Activated CD8-positive, alpha-beta memory T cell treated with anti-CD3 and anti-CD28 coated beads for 36 hours (primary cell): ENCODE measurements at places on chromosomes 12 and 14. TPM values are rescaled to one million over a fixed set of nuclear protein-coding genes. Genes with fewer than 3 reads are reported as not detected.

Gene KCNMB4
- total RNA-seq, result 0.40 TPM

Gene ADCY4
- total RNA-seq, result 1.3 TPM

Gene LRR1
- 54.1 TPM for total RNA-seq

Gene PRH1
- 6.0 TPM for total RNA-seq

Gene ISM2
- total RNA-seq, result not detected

Gene KRT72
- not detected for total RNA-seq

Gene CGRRF1
- total RNA-seq, result 14.3 TPM

Gene NFATC4
- total RNA-seq, result 0.93 TPM

Gene MAP1LC3B2
- total RNA-seq, result 1.3 TPM

Gene ASPG
- not detected for total RNA-seq

Gene BCL2L2
- 0.69 TPM for total RNA-seq

Gene RASSF9
- not detected for total RNA-seq

Gene DDN
- total RNA-seq, result 1.2 TPM

Gene HOXC6
- not detected for total RNA-seq

Gene MANSC4
- not detected for total RNA-seq

Gene FGF6
- not detected for total RNA-seq

Gene SERPINA3
- not detected for total RNA-seq

Gene CNPY2
- total RNA-seq, result 185 TPM

Gene SINHCAF
- 172 TPM for total RNA-seq

Gene TNFAIP2
- total RNA-seq, result 0.82 TPM

Gene GPR162
- total RNA-seq, result 0.44 TPM

Gene KLHL33
- 0.06 TPM for total RNA-seq

Gene KCNH5
- total RNA-seq, result not detected

Gene OTOGL
- total RNA-seq, result not detected

Gene INHBE
- 1.1 TPM for total RNA-seq

Gene PKP2
- total RNA-seq, result 0.19 TPM

Gene PLEKHD1
- total RNA-seq, result not detected

Gene ANKRD33
- total RNA-seq, result not detected

Gene APOF
- total RNA-seq, result not detected

Gene AQP5
- not detected for total RNA-seq

Gene PTHLH
- total RNA-seq, result 0.19 TPM

Gene ERBB3
- 1.1 TPM for total RNA-seq

Gene AMDHD1
- total RNA-seq, result 1.7 TPM

Gene GZMB
- 6,616 TPM for total RNA-seq

Gene NRL
- total RNA-seq, result 1.7 TPM

Gene NKX2-8
- total RNA-seq, result not detected

Gene KRT6C
- not detected for total RNA-seq

Gene P2RX7
- total RNA-seq, result 5.0 TPM

Gene PAPLN
- 0.32 TPM for total RNA-seq

Gene POTEM
- not detected for total RNA-seq

Gene CCND2
- 655 TPM for total RNA-seq

Gene TMEM253
- total RNA-seq, result 0.13 TPM

Gene ABCC9
- not detected for total RNA-seq

Gene RIN3
- 61.1 TPM for total RNA-seq

Gene ADAMTS20
- total RNA-seq, result not detected

Gene FOXN4
- total RNA-seq, result not detected

Gene PTPRQ
- not detected for total RNA-seq

Gene GIT2
- total RNA-seq, result 48.3 TPM

Gene AVPR1A
- total RNA-seq, result not detected

Gene SALL2
- 2.9 TPM for total RNA-seq

Gene ZNF26
- 14.2 TPM for total RNA-seq

Gene ADAM21
- 0.27 TPM for total RNA-seq

Gene BDKRB1
- total RNA-seq, result not detected

Gene ITPK1
- 73.0 TPM for total RNA-seq

Gene ERP27
- total RNA-seq, result 1.1 TPM

Gene PPP2R3C
- total RNA-seq, result 39.4 TPM

Gene MORN3
- 1.0 TPM for total RNA-seq

Gene RNASE8
- not detected for total RNA-seq
